ENCODE measurements at places on chromosomes 13 and 19.
A peak's percentile ranks its signal among the peaks of the same experiment; 100 is the strongest.

DNA sequence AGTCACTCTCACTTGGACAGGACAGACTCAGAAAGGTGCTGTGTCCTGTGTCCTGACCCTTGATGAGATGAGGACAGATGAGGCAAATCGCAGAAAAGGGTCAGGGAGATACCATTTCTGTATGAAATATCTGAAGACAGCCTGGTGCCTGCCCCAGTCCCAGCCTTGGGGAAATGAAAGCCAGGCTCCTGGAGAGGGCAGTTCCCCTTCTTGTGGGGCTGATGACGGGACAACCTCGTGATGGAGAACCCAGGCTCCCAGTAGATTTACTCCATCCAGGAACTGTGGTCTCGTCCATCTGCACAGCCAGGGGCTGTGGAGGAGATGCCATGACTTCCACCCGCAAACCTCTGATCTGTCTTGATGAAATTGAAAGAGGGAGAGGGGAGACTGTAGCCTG is 13.8 kb downstream of the LILRB1 start:
- peak; percentile 9 for DNase-seq

GRCh38 chr13:28574617-28575142 is 79.8 kb upstream of the FLT1 start:
- DNase-seq = no peak

GRCh38 chr19:13189600-13189999 is 39.4 kb downstream of the IER2 start:
- no peak for DNase-seq

DNA sequence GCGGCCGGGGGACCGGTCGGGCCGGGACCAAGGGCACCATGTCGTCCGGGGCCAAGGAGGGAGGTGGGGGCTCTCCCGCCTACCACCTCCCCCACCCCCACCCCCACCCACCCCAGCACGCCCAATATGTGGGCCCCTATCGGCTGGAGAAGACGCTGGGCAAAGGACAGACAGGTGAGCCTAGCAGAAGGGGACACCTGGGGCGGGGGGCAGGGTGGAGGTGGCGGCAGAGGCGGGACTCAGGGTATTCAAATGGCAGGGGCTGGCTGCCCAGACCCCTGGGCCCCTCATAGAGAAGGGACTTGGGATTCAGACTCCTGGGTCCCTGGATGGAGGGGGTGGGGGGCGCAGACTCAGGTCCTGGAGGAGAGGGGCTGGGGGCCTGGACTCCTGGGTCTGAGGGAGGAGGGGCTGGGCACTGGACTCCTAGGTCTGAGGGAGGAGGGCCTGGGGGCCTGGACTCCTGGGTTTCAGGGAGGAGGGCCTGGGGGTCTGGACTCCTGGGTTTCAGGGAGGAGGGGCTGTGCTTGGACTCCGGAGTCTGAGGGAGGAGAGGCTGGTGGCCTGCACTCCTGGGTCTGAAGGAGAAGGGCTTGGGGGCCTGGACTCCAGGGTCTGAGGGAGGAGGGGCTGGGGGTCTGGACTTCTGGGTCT is 735 bp downstream of the BRSK1 start:
- DNase-seq = no peak

DNA sequence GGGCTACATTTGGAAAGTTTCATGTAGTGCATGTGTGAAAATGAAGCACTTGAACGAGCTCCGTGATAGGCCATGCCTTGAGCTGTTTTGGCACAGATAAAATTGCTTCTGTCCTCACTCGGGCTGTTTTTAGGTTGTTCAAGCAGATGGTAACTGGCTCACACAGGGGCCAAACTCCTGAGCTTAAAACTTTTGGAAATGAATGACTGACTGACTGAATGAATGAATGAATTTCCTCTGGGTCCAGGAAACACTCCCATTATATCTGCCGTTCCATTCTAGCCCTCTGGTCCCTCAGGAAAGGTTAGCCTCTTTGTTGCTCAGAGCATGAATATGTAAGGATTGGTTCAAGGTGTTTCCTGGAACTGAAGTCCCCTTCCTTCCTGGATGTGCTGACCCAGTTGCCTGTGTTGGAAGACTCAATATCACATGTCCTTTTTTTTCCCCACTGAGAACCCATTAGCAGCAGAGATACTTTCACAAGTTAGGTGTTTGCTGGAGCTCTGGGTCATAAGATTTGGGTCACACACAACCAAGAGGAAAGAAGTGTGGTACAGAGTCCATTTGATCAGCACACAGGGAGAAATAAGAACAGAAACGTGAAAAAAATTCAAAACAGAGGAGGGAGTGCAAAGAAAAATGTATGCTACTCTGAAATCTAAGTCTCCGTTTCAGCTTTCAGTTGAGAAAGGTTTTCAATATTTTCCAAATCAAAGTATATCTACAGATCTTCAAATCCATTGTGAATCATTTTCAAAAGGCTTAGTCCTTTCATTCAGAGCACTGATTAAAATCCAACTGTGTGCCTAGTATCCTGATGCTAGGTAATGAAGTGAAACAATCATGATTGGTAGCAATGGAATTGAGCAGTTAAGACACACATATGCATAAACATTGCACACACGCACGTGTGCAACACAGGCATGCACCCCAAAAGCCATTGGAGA is 18.9 kb downstream of the MBNL2 start:
- DNase-seq = no peak

DNA sequence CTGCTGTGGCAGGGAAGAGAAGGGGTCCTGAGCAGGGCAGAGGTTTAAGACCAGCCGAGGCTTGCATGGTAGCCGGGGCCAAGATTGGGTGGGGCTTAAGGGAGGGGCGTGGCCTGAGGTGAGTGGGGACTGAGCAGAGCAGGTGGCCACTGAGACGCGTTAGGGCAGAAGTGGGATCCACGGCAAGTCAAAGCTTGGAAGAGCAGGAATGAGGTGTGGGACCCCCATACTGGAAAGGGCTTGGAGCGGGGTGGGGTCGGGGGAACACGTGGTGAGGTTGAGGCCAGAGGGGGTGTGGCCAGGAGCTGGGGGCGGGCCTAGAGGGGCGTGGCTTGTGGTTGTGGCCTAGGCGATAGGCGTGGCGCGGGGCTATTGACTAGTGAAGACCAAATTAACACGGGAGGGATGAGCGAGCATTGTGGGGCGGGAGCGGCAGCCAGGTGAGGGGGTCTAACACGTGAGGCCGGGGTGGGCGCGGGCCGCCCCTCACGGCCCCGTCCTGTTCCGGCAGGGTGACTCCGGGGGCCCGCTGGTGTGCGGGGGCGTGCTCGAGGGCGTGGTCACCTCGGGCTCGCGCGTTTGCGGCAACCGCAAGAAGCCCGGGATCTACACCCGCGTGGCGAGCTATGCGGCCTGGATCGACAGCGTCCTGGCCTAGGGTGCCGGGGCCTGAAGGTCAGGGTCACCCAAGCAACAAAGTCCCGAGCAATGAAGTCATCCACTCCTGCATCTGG is 3.3 kb downstream of the CFD start:
- DNase-seq = no peak

- DNase-seq = no peak
Measured at GRCh38 chr13:41139296-41139966, 6.8 kb upstream of the KBTBD6 start.

- no peak for DNase-seq
Measured at GRCh38 chr13:110344320-110344719, 37.2 kb downstream of the COL4A2 start.
